NCI-H446 treated with DMSO at 0.1 percent for 48 hours (cell line): ENCODE measurements at places on chromosomes 3 and 15.

DNA sequence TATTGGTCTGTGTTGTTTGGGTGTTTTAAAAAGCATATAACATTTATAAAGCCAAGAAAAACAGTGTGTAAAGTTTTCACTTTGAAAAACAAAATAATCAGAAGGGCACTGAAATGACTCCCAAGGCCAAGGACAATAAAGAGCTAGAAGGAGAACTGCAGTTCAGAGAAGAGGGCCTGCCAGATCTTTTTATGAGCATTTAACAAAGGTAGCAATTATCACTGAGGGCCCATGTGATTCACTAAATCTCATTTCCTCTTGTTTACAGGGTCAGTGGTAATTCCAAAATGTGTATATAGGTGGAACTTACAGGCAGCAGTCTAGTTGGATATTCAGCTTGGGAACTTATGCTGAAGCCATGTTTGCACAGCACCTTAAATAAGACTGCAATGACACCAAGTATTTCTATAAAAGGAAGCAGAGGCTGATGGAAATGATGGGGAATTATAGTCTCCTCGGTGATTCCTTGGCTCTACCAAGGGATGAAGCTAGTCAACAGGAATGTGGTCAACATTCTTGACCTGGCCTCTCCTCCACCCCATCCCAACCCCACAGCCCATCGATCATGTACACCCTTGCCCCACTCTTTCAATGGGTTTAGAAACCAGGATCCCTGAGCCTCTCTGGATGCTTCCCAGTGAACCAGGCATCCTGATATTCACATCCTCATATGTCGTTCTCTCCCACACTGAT lies 54.4 kb upstream of the THUMPD3 start:
- no peak for DNase-seq

DNA sequence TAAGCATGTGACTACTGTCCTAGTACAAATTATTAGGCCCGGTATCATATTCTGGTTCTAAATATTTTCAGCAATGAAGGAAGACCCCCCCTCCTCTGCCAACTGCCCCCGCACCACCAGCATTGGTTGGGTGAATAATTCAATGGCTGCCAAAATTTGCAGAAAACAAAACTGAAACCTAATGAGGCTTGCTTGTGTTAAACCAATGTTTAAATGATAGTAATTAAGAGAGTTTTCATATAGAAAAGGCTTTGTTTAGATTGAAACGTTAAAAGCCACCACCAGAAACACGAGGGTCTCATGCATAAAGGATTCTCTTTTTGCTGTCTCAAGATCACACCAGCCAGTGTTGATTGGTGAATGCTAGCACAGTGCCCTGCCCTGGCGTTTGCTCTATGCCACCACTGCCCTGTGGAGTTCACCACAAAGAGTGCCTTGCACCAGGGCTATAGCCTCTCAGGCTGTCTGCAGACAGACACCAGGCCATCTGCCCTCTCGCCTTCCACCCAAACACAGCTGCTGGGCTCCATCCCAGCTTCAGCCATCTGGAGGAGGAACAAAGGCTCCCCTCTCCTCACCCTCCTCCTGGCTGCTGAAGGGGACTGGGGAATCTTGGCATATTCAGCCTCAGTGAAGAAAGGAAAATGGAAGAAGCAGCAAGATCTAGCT lies 200.3 kb upstream of the PFN2 start:
- peak; percentile 96 for DNase-seq

GRCh38 chr3:39960515-39961191 lies 151.2 kb downstream of the MYRIP start:
- no peak for DNase-seq

DNA sequence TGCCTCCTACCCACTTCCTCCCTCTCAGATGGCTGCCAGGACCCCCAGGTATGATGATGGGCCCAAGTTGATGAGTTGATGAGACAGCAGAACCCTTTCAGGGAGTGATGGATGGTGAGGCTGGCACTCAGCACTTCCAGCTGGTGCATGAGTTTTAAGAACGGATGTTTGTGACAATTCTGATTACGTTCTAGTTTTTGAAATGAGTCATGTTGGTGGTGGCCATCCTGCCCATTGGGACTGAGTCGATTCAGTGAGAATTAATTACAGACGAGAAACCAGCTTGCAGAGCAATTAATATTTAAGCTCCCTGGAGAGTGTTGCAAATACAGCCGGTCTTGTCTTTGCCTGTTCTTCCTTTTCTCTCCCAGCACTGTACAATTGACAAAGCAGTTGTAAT lies 56.9 kb upstream of the NR2C2 start:
- DNase-seq = no peak

GRCh38 chr15:63288778-63289378 lies 11.5 kb downstream of the APH1B start:
- peak; percentile 49 for DNase-seq
